Aorta (tissue), 5 donors: ENCODE measurements at places on chromosomes 13 and 19. TPM values are rescaled to one million over a fixed set of nuclear protein-coding genes. Genes with fewer than 3 reads are reported as not detected.

Gene HDGFL2
- total RNA-seq: 36.1 TPM

Gene GPX4
- total RNA-seq: 165 TPM

DNA sequence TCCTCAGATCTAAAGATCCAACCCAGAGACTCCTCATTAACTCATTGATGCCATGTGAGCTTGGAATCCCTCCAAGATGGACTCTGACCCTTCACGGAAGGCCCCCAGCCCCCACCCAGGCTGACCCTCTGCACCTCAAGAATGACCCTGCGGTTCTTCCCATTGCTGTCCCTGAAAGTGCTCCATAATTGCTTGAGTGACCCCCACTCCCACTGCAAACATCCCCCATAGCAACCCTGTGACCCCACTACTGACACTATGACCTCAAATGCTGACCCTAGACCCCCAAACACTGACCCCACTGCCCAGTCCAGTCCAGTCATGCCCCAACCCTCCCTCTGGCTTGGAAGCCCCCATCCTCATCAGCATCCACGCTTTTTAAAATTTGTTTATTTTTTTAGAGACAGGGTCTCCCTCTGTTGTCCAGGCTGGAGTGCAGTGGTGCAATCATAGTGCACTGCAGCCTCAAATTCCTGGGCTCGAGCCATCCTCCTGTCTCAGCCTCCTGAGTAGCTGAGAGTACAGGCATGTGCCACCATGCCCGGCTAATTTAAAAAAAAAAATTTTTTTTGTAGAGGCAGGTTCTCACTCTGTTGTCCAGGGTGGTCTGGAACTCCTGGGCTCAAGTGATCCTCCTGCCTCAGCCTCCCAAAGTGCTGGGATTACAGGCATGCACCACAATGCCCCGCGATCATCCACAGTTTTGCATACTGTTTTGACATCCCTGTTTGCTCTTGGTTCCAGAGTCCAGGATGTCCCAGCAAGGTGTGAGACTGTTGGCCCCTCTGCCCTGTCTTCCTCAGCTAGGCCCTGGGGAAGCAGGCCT is 855 bp downstream of the LYL1 start:
- H3K27ac ChIP-seq: no peak overlapping the region
- H3K27me3 ChIP-seq: no peaks in the 10 kb centered on the region
- H3K4me3 ChIP-seq: no peak overlapping the region
- DNase-seq: no peak

DNA sequence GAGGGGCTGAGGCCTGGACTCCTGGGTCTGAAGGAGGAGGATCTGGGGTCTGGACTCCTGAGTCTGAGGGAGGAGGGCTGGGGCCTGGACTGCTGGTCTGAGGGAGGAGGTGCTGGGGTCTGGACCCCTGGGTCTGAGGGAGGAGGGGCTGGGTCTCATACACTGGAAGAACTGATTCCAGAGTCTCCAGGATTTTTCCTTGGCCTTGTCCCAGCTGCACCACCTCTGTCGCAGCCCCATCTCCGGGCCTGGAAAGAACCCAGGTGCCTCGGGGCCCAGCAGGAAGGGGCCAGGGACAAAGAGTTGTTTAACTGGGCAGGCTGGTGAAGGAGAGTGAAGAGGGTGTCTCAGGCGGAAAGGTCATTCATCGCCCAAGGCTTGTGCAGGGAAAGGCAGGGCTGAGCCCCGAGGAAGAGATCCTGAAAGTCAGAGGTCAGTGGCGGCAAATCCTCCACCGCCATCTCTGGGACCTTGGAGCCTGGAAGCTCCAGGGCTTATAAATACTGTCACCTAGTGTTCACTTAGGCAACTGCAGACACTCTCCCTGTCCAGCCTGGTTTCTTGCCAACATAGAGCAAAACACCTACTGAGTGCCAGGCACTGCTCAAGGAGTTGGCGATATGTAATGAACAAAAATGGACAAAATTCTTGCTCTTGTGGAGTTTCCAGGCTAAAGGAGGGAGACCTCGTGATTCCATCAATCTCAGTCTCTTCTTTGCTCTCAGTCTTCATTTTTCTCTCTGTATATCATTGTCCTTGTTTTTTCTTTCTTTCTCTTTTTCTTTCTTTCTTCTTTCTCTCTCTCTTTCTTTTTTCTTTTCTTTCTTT is 4.4 kb upstream of the KCNN4 start:
- H3K4me1 ChIP-seq: no peaks in the 10 kb centered on the region
- H3K27ac ChIP-seq: no peak overlapping the region
- no peaks in the 10 kb centered on the region for H3K36me3 ChIP-seq
- peak; percentile 70 for DNase-seq
- H3K27me3 ChIP-seq: no peaks in the 10 kb centered on the region

Gene KIR3DL1
- not detected for total RNA-seq

Gene FCAR
- 2.0 TPM for total RNA-seq

DNA sequence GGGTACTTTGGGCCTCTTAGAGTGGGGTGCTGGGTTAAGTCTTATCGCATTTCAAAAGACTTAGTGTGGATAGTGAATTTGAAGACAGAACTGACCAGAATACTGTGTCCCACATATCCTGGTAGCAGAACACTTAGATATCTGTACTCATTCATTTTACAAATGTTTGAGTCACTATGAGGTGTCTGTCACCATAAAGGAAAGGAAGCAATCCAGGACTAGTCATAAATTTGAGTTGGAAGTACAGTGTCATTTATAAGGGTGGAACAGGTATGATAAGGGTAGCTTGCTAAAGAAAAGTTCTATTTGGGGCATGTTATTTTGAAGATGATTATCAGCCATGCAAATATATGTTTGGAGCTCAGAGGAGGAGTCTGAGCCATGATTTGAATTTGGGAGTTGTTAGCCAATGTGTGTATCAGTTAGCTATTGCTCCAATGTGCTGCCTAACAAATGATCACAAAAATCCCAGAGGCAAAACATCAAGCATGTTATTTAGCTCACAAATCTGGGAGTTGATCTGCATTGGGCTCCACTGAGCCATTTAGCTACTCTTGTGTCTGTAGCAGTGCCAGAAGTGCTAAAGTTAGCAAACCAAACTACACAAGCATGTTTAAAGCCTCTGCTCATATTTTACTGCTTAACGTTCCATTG is 20.3 kb downstream of the ZNF699 start:
- no peaks in the 10 kb centered on the region for H3K27me3 ChIP-seq
- H3K27ac ChIP-seq: no peak overlapping the region
- H3K36me3 ChIP-seq: peaks cover 19% of the 10 kb centered on the region
- H3K4me3 ChIP-seq: no peak overlapping the region

Gene EPS8L1
- 4.1 TPM for total RNA-seq

DNA sequence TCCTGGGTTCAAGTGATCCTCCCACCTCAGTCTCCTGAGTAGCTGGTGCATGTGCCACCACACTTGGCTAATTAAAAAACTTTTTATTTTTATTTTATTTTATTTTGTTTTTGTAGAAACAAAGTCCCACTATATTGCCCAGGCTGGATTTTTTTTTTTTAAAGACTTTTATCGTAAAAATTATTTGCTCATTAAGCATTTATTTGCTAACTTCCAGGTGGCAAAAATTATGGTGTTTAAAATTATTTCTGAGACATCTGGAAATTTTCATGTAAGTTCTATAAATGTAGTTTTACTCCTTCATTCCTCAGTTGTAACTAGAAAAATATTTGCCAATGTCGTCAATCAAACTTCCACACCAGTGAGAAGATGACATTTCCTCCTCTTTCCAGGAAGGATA is 233.3 kb upstream of the DACH1 start:
- H3K4me3 ChIP-seq: no peak overlapping the region
- no peaks in the 10 kb centered on the region for H3K4me1 ChIP-seq
- H3K36me3 ChIP-seq: no peaks in the 10 kb centered on the region
- no peaks in the 10 kb centered on the region for H3K27me3 ChIP-seq

Gene MAST1
- not detected for total RNA-seq

Gene DOCK9
- 70.7 TPM for total RNA-seq

Gene CEACAM19
- 12.7 TPM for total RNA-seq

GRCh38 chr13:112726016-112726767 is 36.4 kb downstream of the ATP11A start:
- H3K4me1 ChIP-seq: no peaks in the 10 kb centered on the region
- no peak overlapping the region for H3K27ac ChIP-seq
- H3K27me3 ChIP-seq: no peaks in the 10 kb centered on the region
- DNase-seq: no peak
- no peak overlapping the region for H3K4me3 ChIP-seq

Gene DAPK3
- total RNA-seq: 118 TPM

- H3K27ac ChIP-seq: no peak overlapping the region
- H3K4me3 ChIP-seq: no peak overlapping the region
- no peak for DNase-seq
- no peaks in the 10 kb centered on the region for H3K27me3 ChIP-seq
- H3K36me3 ChIP-seq: no peaks in the 10 kb centered on the region
Measured at GRCh38 chr19:2013683-2013961, 1.9 kb downstream of the BTBD2 start.

DNA sequence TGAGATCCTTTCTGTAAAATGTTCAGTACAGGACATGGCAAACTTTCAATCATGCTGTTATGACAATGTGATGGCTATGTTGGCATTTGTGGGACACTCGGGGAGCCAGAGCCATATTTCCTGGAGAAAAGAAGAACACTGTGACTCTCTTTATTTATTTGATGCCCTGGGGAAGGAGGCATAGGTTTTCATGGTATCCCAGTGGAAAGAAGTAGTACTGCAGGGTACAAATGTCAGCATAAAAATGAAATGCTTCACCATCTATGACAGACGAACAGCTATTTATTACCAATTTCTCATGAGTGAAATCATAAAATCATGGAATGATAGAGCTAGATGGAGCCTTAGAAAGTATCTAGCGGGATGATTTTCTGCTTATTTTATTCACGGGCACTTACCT is 217.1 kb downstream of the COL4A1 start:
- no peaks in the 10 kb centered on the region for H3K36me3 ChIP-seq
- no peak for DNase-seq
- H3K4me1 ChIP-seq: no peaks in the 10 kb centered on the region
- no peak overlapping the region for H3K27ac ChIP-seq
- H3K27me3 ChIP-seq: no peaks in the 10 kb centered on the region

DNA sequence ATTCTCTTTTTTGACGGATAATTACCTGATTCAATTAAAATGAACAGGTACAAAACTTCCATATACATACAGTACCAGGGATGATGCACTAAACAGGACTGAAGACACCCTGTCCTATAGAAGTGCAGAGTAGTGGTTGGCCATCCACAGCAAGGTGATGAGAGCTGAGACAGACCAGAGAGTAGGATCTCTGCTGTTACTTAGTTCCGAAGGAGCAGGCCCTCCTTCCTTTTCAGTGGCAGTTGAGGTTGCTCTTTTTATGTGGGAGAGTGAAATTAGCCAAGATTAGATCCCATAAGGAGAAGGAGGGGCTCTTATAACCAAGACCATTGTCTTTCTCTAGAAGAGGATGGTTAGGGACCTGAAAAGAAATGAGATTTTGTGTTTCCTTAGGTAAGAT is 4.0 kb downstream of the PDS5B start:
- DNase-seq: no peak
- no peak overlapping the region for H3K27ac ChIP-seq
- H3K4me3 ChIP-seq: no peak overlapping the region
- no peaks in the 10 kb centered on the region for H3K27me3 ChIP-seq
- peaks cover 5% of the 10 kb centered on the region for H3K4me1 ChIP-seq
- H3K36me3 ChIP-seq: no peaks in the 10 kb centered on the region

DNA sequence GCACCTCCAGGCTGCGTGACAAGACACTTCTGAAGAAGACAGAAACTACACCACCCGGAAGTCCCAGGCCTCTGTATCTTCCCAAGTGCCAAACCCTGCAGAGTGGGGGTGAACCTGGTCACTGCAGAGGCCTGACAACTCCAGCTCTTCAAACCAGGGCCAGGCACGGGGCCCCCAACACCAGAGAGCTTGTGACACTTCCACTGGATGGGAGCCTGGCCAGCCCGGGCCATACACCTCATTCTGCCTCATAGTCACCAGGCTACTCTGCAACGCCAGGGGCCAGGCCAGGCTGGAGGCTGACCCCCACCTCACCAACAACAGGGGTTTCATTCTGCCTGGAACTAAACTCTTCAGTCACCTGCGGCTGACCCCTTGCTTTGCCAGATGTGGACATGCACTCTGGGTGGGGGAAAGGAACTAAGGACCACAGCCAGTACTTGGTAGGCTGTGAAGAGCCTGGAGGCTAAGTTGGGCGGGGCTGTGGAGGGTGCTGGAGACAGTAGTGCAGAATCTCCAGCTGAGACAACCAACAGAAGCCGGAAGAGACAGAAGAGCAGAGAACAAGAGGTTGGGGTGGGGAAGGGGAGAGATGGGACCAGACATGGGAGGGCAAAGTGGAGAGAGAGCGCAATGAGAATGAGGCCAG is 23.0 kb downstream of the TUBA3C start:
- no peak for DNase-seq
- H3K4me1 ChIP-seq: no peaks in the 10 kb centered on the region
- H3K27me3 ChIP-seq: no peaks in the 10 kb centered on the region
- H3K36me3 ChIP-seq: no peaks in the 10 kb centered on the region
- no peak overlapping the region for H3K4me3 ChIP-seq

DNA sequence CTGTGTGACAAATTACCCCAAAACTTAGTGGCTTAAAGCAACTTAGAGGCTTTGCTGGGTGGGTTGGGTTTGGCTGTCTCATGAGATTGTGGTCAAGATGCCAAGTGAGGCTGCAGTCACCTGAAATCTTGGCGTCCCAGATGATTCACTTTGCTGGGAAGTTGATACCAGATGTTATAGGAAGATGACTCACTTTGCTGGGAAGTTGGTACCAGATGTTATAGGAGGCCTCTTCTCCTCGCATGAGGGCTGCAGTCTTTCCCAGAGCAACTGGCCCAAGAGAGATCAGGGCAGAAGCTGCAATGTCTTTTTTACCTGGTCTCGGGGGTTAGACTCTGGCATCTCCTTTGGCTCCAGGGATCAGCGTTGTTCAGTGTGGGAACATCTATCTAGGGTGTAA is 16.8 kb downstream of the TEX29 start:
- no peaks in the 10 kb centered on the region for H3K4me1 ChIP-seq
- no peak overlapping the region for H3K27ac ChIP-seq
- DNase-seq: no peak
- no peaks in the 10 kb centered on the region for H3K27me3 ChIP-seq
- peaks cover 2% of the 10 kb centered on the region for H3K36me3 ChIP-seq
- H3K4me3 ChIP-seq: no peak overlapping the region

- DNase-seq: no peak
- no peaks in the 10 kb centered on the region for H3K27me3 ChIP-seq
- H3K27ac ChIP-seq: no peak overlapping the region
- no peaks in the 10 kb centered on the region for H3K36me3 ChIP-seq
- H3K4me3 ChIP-seq: no peak overlapping the region
Measured at GRCh38 chr13:76799696-76800095, 86.5 kb downstream of the KCTD12 start.

- H3K4me3 ChIP-seq: no peak overlapping the region
- no peak for DNase-seq
- peaks cover 8% of the 10 kb centered on the region for H3K4me1 ChIP-seq
- no peaks in the 10 kb centered on the region for H3K36me3 ChIP-seq
- peak overlapping the region; percentile 81 for H3K27ac ChIP-seq
Measured at GRCh38 chr19:38685666-38686529, 38.4 kb downstream of the ACTN4 start.

Gene EFNA2
- total RNA-seq: not detected

Gene ZNF155
- 10.8 TPM for total RNA-seq

DNA sequence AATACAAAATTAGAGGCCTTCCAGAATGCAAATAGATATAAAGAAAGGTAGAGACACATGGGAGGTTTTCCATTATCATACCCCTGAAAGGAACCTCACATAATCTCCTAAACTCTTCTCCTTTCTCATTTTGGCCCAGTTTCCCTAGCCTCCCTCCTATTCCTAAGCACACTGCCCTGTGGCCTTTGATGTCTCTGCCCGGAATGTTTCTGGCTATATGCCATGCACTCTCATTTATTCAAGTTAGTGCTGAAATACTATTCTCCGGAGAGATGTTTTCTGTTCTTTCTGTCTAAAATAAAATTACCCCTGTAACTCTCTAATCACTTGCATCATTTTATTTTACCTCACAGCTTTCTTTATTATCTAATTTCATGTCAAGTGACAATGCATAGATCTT is 1287.7 kb downstream of the SLITRK5 start:
- H3K4me3 ChIP-seq: no peak overlapping the region
- H3K27ac ChIP-seq: no peak overlapping the region
- DNase-seq: no peak
- no peaks in the 10 kb centered on the region for H3K4me1 ChIP-seq
- H3K27me3 ChIP-seq: no peaks in the 10 kb centered on the region
